NCI-H460 (cell line): ENCODE measurements at places on chromosomes 6 and 20.

DNA sequence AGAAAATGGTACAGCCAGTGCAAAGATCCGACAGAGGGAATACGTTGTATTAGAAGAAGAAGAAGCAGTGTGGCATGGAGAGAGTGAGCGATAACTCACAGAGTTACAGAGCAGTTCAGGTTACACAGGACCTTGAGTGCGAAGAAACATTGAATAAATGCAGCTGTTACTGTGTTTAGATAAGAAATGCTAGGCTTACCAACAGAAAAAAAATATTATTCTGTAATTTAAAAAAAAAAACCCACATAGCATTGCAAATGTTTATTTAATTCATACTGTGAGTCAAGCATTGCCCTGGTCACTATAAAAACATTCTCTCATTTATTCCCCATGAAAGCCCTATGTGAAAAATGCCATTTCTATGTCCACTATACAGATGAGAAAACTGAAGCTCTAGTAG is 373.4 kb upstream of the EPHA7 start:
- no peak for DNase-seq

GRCh38 chr20:1462834-1463233 is 3.8 kb downstream of the NSFL1C start:
- DNase-seq: no peak

DNA sequence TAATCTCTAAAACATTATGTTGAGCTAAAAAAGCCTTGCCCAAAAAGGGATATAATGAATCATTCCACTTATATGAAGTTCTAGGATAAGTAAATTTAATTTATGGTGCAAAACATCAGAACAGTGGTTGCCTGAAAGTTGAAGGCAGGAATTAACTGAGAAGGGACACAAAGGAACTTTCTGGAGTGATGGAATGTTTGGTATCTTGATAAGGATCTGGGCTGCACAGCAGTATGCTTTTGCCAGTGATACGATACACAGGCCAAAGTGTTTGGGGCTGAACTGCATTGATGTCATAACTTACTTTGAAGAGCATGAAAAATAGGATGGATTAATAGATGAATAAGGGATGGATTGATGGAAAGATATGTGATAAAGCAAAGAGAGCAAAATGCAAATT is 146.1 kb upstream of the LRFN2 start:
- DNase-seq: no peak

DNA sequence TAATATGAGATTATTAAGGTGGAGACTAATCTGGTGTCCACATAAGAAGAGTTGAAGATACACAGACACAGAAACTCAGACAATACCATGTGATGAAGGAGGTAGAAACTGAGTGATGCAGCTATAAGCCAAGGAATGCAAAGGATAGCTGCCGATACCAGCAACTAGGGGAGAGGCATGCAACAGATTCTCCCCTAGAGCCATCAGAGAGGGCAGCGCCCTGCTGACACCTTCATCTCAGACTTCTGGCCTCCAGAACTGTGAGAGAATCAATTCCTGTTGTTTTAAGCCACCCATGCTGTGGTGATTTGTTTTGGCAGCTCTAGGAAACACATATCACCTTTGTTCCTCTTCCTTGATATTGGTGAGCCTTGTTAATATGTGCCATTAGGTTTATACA is 41.5 kb downstream of the STXBP5 start:
- no peak for DNase-seq

- DNase-seq: no peak
Measured at GRCh38 chr6:27700337-27700736, 211.9 kb downstream of the OR2B2 start.

GRCh38 chr6:154156135-154156896 is 117.3 kb downstream of the OPRM1 start:
- DNase-seq: no peak

DNA sequence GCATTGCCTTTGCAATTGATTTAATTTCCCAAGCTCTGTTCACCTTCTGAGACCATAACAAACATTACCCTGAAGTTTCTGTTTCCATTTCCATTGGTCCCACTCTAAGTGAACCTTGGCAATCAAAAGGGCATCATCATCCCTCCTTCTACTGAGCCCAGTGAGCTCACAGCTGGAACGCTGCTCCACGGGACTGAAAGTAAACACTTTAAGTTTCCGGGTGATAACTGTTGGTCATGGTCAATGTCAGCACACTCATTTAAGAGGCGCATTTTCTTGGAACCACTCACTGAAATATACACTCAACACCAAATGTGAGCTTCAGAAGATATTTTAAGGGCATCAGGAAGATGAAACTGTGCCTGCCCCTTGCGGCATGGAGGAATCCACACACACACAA is 37.1 kb upstream of the RPS6KA2 start:
- no peak for DNase-seq

DNA sequence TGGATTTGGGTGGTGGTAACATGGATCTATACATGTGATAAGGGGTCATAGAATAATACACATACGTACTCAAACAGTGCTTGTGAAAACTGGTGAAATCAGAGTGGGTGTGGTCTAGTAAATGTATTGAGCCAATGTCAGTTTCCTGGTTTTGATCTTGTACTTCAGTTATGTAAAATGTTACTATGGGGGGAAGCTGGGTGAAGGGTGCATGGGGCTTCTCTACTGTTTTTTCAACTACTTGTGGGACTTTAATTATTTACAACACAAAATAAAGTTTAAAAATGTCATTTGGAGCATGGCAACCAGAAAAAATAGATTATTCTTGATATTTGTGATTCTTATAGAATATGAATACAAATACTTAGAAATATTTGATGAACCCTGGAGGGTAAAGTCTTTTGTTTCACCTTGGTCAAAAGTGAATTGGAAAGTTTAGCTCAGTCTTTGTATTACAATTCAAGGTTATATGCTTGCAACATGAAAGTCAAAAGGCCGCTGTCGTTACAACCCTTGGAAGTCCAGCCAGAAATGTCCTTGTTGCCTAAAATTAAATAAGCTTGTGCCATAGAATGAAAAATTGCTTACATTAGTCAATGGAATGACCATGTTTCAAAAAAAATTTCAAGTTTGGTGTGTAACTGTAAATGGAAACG is 74.1 kb downstream of the TXNDC5 start:
- DNase-seq: no peak

GRCh38 chr6:67640484-67640883 is 994.6 kb upstream of the ADGRB3 start:
- DNase-seq: no peak
